ENCODE measurements at places on chromosomes 2 and 18.

DNA sequence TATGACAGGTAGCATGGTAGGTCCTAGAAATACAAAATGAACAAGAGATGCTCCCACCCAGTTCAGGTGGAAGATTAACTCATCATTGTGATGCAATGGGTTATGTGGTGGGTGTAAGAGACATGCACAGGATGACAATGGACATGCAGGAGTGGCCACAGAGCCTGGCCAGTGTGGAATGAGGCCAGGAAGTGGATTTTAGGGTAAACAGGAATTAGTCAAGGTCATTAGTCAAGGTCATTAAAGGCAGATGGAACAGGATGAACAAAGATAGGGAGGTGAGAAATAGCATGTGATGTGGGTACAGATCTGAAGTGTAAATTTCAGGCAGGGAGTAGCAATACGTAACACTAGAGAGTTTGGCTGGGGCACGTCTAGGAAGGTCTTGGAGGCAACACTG lies 15.6 kb upstream of the SERTAD2 start:
- no peak for DNase-seq

- no peak for DNase-seq
Measured at GRCh38 chr2:135817951-135818350, 19.0 kb downstream of the LCT start.

DNA sequence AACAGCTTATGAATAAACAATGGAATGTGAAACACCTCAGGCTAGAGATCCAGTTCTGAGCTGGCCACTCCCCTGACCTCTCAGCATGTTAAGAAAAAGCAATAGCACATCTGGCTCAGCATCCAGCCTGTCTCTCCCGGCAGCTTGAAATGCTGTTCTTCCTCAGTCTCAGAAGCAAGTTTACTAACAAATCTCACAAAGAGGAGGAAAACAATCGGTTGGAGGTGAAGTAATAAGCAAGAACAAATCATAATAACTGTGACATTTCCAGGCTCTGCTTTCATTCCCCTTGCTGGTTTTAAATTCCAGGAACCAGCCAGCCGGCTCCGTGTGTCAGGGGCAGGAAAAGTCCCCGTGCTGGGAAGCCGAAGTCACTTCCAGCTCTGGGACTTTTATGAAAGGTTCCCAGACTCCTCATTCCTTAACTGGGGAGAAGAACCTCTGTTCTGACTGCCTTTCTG lies 133.9 kb upstream of the ARL4C start:
- DNase-seq: no peak

GRCh38 chr2:101160454-101160853 lies 9.3 kb upstream of the TBC1D8 start:
- peak; percentile 31 for DNase-seq

DNA sequence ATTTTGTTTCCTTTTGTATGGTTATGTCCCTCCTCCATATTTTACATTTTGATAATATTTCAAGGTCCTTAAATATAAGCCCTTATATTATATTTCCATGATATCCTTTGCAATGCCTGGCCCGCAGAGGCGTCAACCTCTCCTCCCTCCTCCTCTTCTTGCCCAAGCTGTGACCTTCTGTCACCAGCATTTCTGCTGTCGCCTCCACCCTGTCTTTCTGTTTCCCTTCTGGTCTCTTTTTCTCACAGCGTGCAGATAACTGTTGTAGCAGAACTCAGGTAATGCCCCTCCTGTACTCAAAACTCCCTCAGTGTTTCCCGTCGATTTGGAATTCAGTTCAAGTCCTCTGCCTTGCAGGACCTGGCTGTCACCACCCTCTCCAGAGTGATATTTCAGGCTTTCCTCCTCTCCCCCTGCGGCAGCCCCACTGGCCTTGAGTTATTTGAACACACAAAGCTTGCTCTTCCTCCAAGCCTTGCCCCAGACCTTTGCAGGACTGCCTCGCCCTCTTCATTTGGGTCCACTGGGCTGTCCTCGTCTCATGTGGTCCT lies 709.3 kb downstream of the DCDC2C start:
- DNase-seq: no peak

DNA sequence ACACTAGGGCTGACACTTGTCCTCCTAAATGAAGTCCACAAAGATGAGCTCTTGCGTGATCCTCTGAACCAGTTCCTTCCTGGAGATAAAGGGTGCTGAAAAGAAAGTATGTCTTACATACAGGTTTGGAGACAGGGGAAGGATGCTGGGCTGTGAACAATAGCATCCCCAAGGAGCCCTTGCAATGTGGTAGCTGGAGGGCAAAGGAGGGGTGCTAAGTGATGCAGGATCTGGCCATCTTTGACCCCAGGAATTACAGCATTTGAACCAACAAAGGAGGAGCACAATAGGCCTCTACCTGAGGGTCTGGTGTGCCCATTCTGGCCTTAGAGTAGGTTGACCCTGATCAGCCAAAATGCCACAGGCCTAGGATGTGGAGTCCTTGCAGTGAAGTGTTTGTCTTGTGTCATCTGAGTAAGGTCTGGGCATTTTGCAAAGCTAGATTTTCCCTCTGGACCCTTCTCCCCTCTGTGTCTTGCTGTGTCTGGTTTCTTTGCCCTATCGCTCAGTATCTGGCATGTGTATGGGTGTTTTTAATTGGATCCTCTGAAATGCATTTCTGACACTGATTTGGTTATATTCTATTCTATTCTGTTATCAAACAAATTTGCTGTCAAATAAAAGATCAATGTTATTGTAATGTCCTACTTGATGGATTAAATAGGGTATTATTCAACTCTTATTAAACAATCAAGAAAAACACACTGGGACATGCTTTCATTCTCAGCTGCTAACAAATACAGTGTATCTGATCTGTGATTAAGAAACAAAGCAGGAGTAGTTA lies 364.8 kb upstream of the MEIS1 start:
- DNase-seq: no peak

GRCh38 chr2:9883897-9884296 lies 40.6 kb downstream of the TAF1B start:
- DNase-seq: no peak

GRCh38 chr2:149278872-149279264 lies 51.5 kb upstream of the LYPD6 start:
- DNase-seq: no peak

DNA sequence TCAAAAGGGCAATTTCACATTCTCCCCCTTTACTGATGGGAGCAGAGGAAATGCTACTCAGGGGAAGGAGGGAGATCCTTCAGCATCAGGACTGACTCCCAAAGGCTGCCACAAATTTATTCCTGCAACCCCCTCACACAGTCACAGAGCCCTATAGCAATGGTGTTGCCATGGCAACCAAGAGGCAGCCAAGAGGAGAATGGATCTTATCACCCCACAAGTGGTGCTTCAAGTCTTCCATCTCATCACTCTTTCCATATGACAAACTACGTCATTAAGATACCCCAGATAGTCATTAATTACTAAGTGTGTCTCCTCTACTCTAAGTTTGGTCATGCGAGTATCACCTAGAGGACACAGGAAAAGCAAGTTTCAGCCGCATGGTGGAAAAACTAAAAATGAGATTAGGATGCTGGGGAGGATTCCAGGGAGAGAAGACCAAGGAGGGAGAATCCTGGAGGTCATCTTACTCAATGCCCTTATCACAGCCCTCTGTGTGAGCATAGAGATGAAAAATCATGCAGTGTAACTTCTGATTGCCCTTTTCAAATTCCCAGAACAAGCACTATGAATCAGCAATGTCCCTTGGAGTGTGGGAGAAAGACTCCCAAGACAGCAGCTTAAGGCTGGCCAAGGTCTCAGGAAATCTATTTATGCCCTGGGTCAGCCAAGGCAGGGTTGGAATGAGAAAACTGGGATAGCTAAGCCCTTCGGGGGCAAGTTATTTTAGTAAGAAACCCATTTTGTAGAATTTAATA lies 885.7 kb upstream of the KLHL29 start:
- no peak for DNase-seq

DNA sequence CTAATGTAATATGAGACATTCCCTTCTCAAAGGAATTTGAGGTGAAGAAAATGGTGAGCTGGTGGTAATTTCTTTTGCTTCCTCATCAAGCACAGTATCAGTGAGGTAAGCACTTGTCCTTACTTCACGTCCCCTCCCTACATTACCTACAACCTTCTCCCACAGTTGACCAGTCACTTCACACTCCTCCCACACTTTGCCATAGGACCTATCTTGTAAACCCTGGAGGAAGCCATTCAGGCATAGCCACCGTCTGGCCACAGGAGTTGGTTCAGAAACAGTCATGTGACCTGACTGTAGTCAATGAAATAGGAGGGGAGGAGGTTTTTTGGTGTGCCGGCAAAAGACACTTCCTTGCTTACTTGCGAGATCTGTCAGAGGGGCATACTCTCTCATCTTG lies 12.1 kb downstream of the ACOXL start:
- DNase-seq: no peak

DNA sequence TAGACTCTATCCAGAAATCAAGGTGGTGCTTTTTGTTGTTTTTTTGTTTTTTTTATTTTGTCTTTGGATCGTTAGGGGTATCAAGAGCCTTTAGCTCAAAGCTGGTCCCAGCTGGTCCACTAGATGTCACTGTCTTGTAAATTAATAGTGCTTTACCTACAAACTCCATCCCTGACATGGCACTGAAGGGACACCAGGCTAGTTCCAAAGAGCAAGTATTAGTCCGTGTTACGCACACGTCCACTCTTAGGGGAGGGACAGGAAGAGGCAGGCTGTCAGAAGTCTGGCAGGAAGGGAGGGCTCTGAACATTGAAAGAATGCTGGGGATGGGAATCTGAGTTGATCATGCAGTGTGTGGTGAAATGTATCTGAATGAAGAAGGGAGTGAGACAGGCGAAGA lies 85.9 kb upstream of the CCBE1 start:
- DNase-seq: no peak

GRCh38 chr2:222959358-222959757 lies 92.6 kb upstream of the KCNE4 start:
- DNase-seq: no peak

DNA sequence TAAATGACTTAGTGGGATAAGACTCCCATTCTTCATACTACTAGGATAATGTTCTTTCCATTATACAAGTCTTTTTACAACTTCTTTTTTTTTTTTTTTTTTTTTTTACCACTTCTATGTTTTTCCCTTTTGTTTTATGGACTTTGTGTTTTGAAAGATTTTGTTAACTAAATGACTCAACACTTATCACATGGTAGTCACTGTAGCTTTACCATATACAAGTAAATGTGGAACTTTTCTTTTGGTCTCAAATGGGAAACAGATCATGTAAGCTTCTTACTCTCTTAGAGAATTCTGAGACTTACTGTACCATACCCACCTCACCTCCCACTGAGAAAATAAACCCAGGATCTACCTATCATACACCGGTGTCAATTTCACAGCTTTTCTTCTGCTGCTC lies 590.3 kb upstream of the CDH2 start:
- DNase-seq: no peak
